ENCODE measurements at places on chromosomes 16 and 17.

GRCh38 chr17:82414548-82415281, 3.4 kb upstream of the HEXD start:
- peak; percentile 77 for DNase-seq

GRCh38 chr17:81171941-81172340, 5.9 kb upstream of the AATK start:
- no peak for DNase-seq

DNA sequence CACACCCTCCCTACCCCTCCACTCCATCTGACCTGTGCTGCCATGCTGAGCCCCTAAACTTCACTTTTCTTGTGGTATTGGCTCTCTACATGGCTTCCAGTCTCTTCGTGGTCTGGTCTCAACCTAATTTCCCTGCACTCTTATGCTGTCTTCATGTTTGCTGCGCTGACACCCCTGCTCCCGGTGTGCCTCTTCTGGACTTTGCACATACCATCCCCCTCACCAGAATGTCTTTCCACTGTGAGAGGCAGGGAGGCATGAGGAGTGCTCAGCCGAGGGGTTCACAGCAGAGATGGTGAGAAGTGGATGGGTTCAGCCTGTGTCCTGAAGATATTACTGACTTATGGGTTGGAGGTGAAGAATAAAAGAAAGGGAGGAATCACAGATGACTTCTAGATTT, 2.5 kb downstream of the TNFSF12 start:
- no peak for DNase-seq

DNA sequence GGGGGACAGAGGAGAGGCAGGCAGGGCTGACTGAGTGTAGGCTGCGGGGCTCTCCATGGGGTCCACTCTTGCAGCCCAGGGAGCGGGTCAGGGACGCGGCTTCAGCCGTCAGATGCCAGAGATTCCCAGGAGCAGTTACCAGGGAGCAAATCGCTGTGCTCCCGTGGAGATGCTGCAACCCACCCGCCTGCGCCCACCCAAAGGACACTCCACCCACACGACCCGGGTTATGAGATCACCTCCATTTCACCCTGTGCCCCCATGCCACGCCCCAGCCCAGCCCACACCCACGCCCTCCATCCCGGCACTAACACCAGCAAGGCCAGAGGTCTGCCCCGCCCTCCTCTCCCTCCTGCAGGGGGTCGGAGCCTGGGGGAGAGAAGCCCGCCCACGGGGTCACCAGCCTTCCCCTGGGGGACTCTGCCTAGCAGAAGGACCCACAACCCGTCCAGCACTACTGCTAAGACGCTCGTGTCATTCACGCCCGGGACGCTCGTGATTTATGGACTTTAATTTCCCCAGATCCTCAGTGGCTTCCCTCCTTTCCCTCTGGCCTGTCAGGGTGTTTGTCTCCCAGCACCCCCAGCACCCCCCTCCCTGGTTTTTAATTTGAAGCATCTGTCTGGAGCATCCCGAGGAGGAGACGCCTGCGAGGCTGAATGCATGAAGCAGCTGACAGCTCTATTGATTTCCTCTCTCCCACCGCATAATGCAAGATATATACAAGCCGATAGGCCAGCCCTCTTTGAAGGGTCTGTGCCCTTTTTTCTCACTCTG, 6.7 kb upstream of the RPL38 start:
- no peak for DNase-seq

- no peak for DNase-seq
These were observed 5.1 kb downstream of the COPS3 start for GRCh38 chr17:17275971-17276370.

Data from Peyer's patch (tissue), 4 donors.